GM12891 (cell line): ENCODE measurements at places on chromosomes 5 and 9.

DNA sequence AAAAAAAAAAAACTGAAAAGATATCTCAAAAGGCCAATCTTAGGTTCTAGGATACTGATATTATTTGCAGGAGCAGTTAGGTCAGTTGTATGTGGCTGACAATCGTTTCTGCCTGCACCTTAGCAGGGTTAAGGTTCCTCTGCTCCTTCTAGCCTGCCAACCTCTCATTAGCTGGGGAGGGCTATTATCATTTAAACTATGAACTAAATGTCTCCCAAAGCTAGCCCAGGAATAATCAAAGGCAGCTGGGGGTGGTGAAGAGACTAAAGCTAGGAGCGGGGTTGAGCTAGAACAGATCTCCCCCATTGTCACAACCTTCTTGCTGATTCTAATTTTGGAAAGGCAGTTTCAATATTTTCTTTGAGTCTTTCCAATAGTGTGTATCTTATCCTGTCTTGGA is 99.9 kb downstream of the ICE1 start:
- DNase-seq = no peak

DNA sequence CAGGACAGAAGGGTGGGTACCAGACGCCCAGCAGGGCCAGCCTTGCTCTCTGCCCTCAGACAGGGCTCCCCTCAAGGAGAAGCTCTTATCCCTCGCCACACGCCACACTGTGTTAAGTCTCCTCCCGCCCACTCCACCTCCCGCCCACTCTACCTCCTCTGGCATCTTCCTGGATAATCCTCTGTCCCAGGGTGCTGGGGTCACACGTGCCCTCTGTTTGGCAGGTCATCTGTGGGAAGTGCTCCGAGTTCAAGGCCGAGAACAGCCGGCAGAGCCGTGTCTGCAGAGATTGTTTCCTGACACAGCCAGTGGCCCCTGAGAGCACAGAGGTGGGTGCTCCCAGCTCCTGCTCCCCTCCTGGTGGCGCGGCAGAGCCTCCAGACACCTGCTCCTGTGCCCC is 26.0 kb upstream of the SUSD3 start:
- no peak for DNase-seq

- no peak for DNase-seq
These were observed 284.6 kb upstream of the PDE4D start for GRCh38 chr5:60178101-60178500.

DNA sequence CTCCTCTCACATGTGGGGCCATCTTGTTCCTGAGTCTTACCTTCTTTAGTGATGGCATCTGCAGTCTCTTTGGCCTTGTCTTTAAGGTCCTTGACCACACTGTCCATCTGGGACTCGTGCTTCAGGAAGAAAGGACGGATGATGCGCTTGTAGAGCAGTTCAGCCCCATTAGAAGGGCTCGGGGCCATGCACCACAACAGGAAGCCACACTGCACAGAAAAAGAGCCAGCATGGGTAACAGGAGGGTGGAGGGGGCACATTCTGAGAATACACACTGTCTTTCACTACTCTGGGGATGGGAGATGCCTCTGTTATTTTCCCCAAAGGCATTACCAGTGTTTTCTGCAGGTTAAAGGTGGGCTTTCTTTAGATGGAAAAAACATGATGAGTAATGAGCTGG is 25.9 kb downstream of the SRP19 start:
- DNase-seq = no peak

GRCh38 chr9:117098331-117098730 is 316.5 kb downstream of the ASTN2 start:
- no peak for DNase-seq

- DNase-seq = no peak
These were observed 10.7 kb upstream of the CERCAM start for GRCh38 chr9:128409978-128410377.
